ENCODE measurements at places on chromosomes 7 and 10.

GRCh38 chr10:76082232-76082631 is 650.8 kb downstream of the LRMDA start:
- no peak for DNase-seq

GRCh38 chr10:51312817-51313216 is 238.5 kb downstream of the PRKG1 start:
- DNase-seq, result no peak

- no peak for DNase-seq
Observed at GRCh38 chr10:125200396-125200795, 40.0 kb upstream of the CTBP2 start.

GRCh38 chr7:149860821-149861727 is 12.7 kb upstream of the ATP6V0E2 start:
- DNase-seq, result no peak

DNA sequence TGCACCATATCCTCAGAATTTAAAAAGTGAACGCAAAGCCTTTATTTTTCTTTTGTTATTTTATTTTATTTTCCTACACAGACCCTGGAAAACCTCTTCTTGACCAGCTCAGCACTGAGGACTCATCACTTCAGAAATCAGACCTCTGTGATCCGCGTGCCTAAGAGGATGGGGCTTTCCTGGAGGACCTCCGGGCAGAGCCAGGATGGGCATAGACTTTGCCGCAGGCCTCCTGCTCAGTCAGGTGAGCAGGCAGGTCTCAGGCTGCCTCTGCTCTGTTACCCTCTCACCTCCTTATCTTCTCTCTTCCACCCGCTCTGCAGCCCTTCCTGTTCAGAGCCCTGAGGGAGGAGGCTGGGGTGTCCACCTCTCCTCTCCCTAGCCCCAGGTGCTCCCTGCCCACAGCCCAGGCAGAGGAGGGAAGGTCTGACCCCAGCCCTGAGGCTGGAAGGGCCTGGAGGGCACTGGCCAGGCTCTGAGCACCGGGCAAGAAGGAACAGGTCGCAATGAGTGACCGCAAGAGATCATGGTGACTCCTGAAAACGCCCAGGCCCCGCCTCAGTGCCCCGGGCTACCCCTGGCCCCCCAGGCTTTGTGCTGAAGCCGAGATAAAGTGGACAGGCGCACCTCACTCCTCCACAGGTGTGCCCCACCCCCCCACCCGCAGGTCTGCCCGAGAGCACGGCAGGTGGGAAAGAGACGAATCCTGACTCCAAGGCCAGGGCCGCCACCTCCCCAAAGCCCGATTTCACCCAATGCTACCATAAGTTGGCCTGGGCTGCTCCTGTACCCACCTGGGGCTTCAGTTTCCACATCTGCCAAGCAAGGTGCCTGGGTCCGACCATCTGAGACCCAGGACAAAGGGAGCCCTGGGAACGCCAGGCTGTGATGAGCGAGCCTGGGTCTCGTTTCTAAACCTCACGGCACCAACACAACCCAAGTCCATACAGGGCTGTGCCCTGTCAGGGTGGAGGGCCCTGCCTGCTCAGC is 2.8 kb downstream of the CALML5 start:
- no peak for DNase-seq

Measured in NCI-H510A treated with DMSO at 0.1 percent for 48 hours (cell line).